Fibroblast of skin of left quadriceps (primary cell): ENCODE measurements at places on chromosomes 1 and 21.

DNA sequence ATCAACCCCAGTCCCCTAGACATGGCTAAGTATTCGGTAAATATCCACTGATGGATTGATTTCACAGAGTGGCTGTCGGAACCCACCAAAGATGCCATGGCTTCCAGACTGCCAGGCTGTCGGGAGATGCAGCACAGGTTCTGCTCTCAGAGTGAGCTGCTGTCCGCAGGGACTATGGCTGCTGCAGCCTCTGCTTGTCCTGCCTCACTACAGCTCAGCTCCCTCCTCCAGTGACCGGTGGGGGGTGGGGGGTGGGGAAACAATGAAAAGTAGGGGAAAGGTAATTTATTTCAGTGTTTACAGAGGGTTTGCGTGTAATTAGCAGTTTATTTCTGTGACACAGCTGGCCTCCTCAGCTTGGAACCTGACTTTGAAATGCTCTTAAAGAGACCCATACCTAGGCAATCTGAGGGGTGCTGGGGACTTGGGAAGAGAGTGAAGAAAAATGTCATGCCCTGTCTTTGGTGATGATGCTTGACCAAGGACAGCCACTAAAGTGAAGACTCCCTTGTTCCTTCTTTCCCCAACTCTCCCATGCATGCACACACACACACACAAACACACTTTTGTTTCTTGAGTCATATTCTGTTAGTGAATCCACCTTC, 109.0 kb downstream of the CACNA1E start:
- DNase-seq = no peak

GRCh38 chr1:27726173-27727044, 648 bp downstream of the FAM76A start:
- DNase-seq = no peak

GRCh38 chr21:20698585-20698984, 299.6 kb upstream of the NCAM2 start:
- no peak for DNase-seq

DNA sequence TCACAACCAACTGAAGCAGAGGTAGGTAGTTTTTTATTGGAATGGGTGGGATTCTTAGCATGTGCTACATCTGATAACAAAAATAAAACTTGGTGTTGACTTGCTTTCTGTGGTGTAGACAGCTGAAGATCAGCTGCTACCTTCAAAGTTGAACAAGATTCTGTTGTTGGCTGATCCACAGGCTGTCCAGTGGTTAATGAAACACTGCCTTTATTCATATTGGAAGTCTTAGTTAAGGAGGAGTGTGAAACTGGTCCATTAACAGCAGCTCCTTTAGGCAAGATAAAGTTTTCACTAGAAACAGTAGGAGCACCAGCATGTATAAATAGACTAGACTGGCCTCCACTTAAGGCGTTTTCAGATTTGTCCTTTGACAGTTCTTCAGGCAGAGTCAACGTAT, 81.1 kb downstream of the ZNF644 start:
- DNase-seq = no peak

DNA sequence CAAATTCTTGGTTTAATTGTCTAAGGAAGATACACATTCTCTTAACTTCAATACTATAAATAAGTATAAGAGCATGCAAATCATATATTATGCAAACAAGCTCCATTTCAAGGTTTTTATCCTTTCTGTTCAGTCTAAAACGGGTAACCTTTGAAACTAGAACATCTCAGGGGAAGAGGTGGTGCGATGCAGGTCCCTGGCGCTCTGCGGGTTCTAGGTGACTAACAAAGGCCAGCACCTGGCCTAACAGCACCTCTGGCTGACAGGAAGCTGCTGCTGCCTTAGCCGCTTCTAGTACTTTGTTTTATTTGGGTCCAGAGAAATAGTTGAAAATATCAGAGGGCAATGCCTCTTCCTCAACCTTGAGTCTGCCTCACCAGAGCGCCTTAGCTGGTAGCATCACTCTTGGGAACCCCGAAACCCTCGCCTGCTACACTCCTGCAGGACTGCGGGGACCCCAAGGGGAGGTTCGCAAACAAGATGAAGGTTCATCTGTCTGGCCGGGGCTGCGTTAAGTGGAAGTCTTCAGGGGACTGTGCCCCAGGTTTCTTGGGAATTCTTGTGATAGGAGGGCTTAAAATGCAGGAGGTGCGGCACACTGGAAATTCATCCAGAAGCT, 45.5 kb downstream of the PRDM15 start:
- DNase-seq = no peak

- no peak for DNase-seq
Observed at GRCh38 chr21:45827302-45827692, 154.3 kb upstream of the COL6A1 start.

GRCh38 chr1:117232531-117232930, 21.8 kb upstream of the VTCN1 start:
- DNase-seq = no peak

DNA sequence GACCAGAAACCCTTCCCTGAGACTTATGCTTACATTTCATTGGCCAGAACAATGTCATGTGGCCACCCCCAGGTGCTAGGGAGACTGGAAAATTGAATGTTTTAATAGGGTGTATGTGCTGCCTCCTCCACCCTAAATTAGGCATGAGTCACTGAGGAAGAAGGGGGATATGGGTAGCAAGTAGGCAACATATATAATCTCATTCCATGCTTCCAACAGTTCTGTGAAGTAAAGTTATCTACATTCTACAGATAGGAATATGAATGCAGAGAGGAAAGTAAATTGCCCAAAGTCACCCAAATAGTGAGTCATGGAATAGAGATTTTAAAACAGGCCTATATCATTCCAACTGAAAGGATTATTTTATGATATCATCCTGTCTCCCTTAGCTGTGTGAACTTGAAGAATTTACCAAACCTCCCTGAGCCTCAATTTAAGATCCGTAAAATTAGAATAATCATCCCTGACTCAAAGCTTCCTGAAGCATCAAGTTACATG, 168.6 kb upstream of the FGGY start:
- peak; percentile 62 for DNase-seq

- peak; percentile 7 for DNase-seq
Observed at GRCh38 chr1:92211166-92211565, 6.5 kb upstream of the C1orf146 start.

- DNase-seq = no peak
Observed at GRCh38 chr1:169289016-169289415, 78.6 kb downstream of the NME7 start.

- DNase-seq = peak; percentile 61
Observed at GRCh38 chr1:230141021-230141648, 74.1 kb downstream of the GALNT2 start.

- no peak for DNase-seq
Observed at GRCh38 chr1:198655459-198656121, 16.8 kb downstream of the PTPRC start.

DNA sequence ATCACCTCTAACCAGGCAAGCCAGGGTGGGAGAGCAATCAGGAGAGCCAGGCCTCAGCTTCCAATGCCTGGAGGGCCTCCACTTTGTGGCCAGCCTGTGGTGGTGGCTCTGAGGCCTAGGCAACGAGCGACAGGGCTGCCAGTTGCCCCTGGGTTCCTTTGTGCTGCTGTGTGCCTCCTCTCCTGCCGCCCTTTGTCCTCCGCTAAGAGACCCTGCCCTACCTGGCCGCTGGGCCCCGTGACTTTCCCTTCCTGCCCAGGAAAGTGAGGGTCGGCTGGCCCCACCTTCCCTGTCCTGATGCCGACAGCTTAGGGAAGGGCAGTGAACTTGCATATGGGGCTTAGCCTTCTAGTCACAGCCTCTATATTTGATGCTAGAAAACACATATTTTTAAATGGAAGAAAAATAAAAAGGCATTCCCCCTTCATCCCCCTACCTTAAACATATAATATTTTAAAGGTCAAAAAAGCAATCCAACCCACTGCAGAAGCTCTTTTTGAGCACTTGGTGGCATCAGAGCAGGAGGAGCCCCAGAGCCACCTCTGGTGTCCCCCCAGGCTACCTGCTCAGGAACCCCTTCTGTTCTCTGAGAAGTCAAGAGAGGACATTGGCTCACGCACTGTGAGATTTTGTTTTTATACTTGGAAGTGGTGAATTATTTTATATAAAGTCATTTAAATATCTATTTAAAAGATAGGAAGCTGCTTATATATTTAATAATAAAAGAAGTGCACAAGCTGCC, 19.8 kb downstream of the CSF1 start:
- DNase-seq = no peak

GRCh38 chr1:164937291-164937690, 378.3 kb downstream of the PBX1 start:
- DNase-seq = no peak

- DNase-seq = no peak
Observed at GRCh38 chr1:206867716-206868115, 2.3 kb downstream of the IL20 start.

GRCh38 chr1:226702318-226702956, 36.6 kb downstream of the ITPKB start:
- no peak for DNase-seq

- no peak for DNase-seq
Observed at GRCh38 chr21:21730512-21730911, 732.3 kb downstream of the NCAM2 start.

GRCh38 chr1:193325042-193325441, 138.6 kb upstream of the B3GALT2 start:
- no peak for DNase-seq

DNA sequence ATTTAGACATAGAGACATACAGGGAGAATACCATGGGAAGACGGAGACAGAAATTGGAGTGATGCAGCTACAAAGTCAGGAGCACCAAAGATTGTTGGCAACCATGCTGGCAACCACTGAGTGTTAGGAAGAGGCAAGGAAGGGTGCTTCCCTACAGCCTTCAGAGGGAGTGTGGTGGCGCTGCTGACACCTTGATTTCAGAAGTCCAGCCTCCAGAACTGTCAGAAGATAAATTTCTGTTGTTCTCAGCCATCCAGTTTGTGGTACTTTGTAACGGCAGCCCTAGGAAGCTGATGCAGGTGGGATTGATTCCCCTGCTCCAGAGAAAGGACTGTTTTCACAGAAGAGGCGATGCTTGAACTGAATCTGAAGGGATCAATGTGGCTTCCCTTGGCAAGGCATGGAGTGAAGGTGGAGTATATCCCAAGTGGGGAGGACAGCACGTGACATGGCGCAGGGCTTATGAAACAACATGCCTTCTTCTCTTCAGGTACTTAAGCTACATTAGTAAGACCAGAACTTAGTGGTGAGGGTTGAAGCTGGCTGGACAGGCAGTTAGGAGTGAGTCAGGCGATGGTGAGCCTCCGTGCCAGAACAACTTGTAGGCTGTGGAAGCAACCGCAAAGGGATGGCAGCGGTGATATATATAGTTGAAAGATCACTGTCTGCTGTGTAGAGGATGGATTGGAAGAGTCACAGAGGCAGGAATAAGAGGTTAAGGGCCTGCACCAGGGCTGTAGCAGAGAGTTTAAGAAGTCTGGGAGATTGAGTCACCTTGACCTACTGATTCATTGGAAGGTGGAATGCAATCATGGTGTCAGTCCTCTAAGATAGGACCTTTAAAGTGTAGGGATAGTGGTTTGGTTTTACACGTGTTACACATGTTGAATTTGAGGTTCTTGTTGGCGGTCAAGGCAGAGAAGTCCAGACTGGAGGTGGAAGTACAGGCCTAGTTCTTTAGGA, 2.1 kb downstream of the LEPR start:
- DNase-seq = no peak

- no peak for DNase-seq
Observed at GRCh38 chr1:161440312-161440894, 64.9 kb upstream of the FCGR2A start.

DNA sequence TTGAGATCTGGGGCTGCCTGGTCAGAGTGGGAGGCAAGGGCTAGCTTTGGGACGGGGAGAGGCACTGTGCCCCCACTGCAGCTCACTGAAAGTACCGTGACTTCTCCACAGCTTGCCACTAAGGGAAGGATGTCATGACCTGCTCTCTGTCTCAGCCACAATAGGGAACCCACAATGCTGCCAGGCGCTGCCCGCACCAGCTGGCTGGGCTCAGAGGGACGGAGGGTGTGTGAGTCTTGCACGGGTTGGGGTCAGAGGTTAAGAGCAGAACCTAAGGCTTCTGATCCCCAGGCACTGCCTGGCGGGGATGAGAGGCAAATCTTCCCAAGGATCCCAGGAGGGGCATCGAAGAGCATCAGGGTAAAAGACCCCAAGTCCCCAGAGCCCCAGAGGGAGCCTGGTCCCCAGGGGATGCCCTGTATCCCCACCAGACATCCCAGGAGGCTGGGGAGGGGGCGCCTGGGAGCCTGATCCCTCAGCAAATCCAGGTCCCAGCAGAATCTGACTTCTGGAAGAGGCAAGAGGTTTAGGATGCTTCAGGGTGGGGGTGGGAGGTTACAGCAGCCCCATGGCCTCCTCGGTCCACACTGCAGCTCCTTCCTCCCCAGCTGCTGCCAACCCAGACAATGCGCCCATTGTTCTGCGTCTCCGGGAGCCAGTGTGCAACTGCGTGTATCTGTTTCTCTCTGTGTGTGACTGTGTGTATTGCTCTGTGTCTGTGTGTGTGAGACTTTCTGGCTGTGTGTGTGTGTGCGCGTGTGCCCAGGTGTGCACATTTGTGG, 2.0 kb upstream of the MARCKSL1 start:
- no peak for DNase-seq

DNA sequence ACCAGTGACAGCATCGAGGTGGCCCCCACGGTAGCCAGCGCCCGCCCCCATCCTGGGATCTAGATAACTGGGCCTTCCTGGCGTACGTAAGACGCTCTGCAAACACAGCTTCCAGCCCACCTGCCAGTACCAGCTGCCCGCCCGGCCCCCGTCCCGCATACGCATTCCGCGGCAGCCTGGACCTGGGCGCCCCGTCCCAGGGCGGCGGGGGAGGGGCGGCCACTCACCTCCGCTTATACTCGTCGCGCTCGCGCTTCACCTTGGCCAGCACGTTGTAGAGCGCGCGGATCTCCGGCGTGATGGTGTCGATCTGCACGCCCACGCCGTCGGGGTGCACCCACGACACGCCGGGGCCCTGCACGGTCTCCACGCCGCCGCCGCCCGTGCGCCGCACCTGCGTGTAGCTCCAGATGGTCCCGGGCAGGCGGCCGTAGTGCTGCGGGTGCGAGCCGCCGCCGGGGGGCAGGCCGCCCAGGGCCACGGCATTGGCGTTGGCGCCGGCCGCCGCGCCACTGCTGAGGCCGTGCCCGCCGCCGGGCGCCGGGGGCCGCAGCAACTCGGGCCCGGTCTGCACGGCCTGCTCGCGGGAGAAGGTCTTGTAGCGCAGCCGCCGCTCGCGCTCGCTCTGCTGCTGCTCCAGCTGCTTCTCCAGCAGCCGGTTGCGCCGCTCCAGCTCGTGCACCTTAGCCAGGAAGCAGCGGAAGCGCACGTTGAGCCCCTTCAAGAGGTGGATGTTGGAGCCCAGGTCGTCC, 859 bp downstream of the IFFO2 start:
- no peak for DNase-seq

DNA sequence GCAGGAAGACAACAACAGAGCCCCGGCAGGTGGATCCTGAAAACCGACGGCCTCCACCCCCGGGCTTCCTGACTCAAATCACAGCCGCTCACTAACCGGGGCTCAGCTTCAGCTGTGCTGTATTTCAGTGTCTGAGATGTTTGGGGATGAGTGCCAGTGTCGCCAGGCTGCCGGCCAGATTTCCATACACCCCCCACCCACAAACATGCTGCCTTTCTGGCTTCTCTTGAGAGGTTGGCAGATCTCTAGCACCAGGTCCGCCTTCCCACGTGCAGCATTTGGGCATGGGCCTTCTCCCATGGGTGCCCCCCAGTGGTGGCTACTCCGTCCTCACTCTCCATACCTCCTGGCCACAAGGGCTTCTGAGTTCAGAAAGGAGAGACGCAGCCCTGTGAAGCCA, 34.8 kb downstream of the KCNAB2 start:
- DNase-seq = no peak

- DNase-seq = no peak
Observed at GRCh38 chr1:6185635-6186382, 5.7 kb upstream of the CHD5 start.

- DNase-seq = no peak
Observed at GRCh38 chr1:91273875-91274274, 130.8 kb downstream of the HFM1 start.
